ENCODE measurements at places on chromosomes 4 and X.

- DNase-seq: no peak
Measured at GRCh38 chrX:72202792-72203401, 21.3 kb downstream of the PIN4 start.

GRCh38 chrX:108304757-108305156, 133.5 kb downstream of the COL4A6 start:
- no peak for DNase-seq

- DNase-seq: no peak
Measured at GRCh38 chr4:185801471-185801870, 10.5 kb downstream of the SORBS2 start.

DNA sequence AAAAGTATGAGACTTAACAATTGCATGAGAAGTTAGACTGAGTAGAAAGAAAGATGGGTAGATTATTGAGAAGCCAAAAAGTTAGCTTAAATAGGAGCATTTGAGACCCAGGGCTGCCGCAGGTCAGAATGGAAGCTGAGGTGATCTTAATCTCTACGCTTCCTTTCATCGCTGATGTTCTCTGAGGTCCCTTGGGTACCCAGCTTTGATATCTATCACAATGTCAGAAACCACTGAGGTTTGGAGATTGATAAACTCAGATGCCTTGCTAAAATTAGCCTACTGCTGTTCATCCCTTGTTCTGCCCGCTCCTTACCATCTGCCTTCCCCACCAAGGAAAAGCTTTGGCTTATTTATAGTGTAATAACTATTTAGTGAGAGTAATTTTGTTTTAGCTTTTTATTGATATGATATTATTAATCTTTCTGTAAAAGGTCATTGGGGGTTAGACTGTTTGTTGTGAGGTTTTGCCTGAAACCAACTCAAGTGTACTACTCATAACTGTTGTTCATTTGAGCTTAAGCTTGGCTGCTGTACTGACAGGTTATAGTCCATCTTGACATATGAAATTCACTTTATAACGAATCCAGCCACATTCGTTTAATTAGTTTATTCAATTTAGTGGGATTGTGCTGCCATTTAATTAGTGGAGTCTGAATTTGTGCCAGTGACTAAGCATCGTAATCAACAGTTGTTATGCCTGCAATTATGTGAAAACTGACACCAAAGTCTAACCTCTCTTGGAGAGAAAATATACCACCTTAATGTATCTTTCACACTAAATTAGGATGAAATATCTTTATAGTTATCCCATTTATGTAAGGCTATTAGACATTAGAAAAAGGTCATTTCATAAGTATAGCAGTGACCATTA, 15.1 kb downstream of the MCUB start:
- no peak for DNase-seq

DNA sequence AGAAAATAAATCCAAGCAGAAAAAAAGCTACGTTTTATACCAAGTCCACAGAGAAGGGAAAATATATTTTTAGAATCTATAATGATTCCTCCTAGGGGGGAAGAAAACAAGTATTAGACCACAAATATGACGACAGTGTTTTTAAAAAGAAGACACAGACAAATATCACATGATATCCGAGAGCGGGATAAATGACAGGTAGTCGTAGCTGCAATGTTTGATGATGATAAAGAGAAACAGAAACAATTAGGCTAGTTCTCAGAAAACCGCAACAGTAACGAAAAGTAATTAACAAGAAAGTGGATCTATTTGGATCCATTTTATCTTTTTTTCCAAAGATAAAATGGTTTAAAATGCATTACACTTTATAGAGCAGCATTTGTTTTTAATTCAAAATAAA, 918 bp downstream of the HAUS3 start:
- DNase-seq: no peak

DNA sequence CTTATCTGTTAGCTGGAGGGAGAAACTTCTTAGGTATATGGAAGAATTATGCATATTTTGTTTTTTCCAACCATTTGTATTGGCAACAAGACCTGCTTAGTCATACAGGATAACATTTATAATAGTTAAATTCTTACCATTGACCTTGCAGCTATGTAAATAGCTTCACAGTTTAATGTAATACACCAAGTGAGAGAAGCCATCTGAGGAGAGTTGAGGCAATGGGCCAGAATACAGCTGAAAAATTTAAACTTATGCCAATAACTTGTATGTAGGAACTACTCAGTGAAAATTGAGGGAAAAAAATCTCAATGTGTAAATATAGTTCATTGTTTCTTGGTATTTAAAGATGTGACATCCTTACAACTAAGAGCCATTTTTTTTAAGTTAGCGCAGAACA, 273.5 kb downstream of the DACH2 start:
- DNase-seq: no peak

DNA sequence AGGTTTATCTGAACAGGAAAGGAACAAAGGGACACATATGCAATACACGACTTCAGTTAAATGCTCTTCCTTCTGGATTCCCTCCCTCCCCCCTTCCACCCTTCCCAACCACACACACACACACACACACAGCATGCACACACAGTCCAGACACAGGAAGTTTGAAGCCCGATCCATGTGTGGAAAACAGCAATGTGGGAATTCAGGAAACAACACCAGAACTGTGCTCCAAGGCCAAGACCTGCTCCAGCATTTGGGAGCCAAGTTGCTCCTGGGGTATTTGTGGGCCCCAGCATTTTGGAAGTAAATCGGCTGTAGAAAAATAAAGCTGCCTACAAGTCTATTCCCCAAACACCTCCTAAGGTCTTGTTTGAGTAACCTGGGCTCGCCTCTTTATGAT, 5.6 kb upstream of the AMOT start:
- DNase-seq: no peak

GRCh38 chrX:68703846-68704245, 56.4 kb downstream of the STARD8 start:
- DNase-seq: no peak

DNA sequence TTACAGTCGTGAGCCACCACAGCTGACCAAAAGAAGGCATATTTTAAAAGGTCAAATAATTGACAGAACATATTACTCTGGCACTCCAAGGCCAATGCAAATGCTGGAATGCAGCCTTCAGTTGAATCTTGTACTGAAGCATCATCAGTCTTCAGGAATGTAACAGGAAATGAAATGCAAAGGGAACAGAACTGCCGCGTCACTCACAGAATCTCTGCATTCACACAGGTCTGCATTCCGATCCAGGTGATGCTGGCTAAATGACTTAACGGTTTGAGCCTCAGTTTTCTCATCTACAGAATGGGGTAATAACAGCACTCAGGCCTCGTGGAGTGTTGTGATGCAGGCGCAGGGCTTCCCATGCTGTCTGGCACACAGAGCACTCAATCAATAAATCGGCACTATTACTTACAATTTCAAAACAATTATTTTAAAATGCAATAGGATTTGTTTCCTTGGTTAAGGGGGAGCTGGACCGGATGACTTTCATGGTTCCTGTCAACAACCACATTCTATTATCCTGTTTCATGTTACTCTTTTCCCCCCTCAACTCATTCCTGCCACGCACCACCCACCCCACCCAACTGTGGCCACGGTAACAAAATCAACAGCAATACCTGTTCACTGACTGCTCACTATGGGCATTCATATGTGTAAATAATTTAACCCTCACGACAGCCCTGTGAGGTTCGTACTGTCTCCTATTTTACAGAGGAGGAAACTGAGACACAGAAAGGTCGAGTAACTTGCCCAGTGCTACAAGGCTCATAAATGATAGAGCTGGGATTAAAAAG, 32.4 kb downstream of the IGFBP7 start:
- DNase-seq: no peak

DNA sequence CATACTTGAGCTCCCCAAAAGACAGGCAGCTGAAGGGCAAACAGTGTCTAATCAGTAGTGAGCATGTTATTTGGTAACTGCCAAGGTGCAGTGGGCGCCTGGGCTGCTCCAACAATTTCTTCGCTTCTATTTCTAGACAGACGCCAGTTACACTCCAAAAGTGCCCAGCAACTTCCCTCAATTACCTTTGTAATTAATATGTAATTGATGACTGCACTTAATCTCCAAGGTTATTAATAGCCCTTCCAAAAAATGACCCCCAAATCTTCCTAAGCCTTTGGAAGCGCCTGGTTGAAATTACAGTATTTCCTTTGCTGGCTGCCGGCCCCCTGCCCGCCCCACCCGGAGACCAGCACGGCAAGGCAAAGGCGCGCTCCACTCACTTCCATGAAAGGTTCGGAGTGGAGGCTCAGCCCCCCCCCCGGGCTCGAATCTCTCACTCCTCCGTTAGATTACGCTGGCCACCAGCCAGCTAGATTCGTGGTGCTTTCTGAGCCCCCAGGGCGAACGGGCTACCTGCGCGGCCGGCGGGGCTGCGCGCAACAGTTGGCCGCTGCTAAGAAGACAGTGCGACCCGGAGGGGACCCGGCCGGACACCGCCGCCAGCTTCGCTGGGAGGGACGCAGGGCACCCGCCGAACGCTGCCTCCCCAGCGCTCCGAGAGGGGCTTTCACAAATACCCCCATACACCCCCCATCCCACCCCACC, 1.9 kb downstream of the GPC4 start:
- no peak for DNase-seq

- DNase-seq: no peak
Measured at GRCh38 chr4:153186046-153186728, 18.1 kb upstream of the TRIM2 start.

DNA sequence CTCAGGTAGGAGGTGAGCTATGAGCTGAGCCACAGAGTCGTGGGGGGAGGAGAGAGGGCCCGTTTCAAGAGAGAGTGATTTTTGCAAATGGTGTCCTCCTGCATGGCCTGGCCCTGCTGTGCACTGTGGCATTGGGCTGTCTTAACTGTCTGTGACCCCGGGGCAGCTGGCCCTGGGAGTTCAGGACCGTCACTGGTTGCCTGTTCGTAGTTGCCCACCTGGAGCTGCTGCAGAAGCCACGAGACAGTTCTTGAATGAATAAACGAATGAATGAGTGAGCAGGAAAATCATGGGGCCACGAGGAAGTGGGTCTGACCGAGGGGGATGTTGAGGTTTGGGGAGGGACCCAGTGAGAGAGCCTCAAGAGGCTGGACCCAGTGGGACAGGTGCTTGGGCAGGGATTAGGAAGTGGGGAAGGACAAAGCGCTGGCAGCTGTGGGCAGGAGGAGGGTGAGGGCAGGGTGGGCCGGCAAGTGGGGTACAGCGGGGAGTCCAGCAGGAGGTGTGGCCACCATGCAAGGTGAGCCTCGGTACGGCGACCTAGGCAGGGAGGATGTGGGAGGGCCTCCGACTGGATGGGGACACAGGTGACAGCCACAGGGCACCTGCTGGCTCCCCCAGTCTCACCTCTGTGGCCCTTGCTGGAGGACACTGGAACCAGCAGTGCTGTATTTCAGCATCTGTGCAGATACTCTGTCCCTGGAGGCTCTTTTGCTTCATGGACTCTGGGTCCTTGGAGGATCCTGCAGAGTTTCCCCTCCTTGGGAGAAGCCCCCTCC, 10.2 kb downstream of the RGS12 start:
- no peak for DNase-seq

DNA sequence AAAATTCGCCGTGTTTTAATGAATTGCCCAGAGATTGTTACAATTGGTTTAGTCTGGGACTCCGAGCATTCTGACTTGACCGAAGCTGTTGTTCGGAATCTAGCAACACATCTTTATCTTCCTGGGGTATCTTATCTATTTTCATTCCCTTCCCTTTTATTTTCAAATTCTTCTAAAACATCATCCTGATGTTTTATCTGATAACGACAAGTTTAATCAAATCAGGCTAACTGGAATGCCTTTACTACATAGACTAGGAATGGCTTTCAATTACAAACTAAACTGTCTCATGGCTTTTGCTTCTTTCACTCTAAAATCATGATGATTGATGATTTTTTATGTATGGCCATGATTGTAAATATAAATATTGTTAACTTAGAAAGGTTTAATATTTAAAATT, 48.0 kb downstream of the USP53 start:
- DNase-seq: no peak

DNA sequence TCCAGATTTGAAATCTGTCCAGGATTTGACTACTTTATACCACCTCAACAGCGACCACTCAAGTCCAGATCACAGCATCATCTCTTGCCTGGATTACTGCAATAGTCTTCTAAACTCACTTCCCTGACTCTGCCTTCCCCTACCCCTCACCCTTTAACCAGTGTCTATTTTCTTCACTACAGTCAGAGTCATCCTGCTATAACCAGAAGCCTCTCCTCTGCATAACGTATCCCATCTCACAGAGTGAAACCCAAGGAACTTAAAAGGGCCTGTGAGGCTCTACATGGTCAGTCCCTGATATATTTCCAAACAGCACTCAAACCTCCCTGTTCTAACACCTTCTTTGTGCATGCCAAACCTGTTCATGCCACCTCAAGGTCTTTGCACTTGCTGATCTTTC, 40.7 kb upstream of the SCOC start:
- no peak for DNase-seq

GRCh38 chrX:15497865-15498264, 2.7 kb upstream of the BMX start:
- DNase-seq: peak; percentile 44

GRCh38 chr4:92825256-92825655, 521.5 kb downstream of the GRID2 start:
- DNase-seq: no peak

DNA sequence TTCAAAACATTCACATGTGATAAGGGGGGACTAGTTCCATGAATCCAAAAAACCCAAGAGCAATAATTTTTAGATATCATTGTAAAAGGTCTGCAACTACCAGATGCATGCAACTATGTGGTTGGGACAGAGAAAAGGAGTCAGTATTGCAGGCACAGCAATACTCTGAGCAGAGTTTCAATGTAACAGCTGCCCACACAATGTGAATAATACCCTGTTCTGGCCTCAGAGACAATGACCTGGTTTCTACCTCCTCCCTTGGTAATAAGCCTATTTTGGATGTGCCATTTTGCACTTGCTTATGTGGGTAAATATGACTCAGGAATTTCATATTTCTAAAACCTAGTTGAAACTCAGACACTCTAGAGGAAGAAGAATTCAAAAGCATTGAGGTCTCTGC, 194.8 kb upstream of the RASGEF1B start:
- no peak for DNase-seq

- DNase-seq: no peak
Measured at GRCh38 chr4:100826808-100827548, 309.2 kb upstream of the EMCN start.

DNA sequence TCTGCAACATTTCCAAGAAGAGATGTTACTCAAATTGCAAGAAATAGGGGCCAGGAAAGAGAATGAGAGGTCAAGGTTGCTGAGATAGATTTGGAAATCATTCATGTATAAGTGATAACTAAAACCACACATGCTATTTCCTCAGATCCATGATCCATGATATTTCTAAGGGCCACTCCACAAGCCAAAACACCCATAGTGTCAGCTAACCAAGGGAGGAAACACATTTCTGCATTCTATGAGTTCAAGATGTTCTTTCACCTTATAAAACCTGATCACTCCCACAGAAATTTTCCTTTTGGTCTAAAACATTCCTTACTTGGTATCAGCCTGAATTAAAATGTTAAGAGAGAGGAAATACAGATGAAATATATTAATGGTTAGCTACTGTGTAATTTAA, 47.2 kb downstream of the TBCK start:
- DNase-seq: no peak
